ENCODE measurements at places on chromosomes 7 and 10.

- DNase-seq: no peak
Observed at GRCh38 chr7:124489082-124489819, 276.3 kb downstream of the GPR37 start.

DNA sequence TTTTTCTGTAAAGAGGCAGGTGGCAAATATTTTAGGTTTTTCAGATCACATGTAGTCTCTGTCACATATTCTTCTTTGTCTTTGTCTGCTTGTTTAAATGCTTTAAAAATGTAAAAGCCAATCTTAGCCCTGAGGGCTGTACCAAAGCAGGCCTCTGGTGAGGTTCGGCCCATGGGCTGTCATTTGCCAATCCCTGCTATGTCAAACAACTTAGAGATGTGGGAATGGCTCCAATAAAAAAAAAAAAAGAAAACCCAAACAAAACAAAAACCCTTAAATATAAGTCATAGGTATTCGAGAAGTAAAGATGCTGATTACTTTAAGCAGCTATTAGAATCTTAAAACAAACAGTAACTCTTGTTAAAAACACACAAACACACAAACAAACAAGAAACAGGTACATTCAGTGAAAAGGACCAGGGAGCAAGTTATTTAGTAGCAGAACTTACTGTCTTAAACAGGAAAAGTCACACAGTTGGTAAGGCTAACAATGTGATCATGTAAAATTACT, 61.4 kb upstream of the NAMPT start:
- no peak for DNase-seq

GRCh38 chr10:47336387-47337134, 11.6 kb upstream of the RBP3 start:
- peak; percentile 4 for DNase-seq

GRCh38 chr10:127148933-127149220, 47.5 kb downstream of the INSYN2A start:
- DNase-seq: peak; percentile 92

DNA sequence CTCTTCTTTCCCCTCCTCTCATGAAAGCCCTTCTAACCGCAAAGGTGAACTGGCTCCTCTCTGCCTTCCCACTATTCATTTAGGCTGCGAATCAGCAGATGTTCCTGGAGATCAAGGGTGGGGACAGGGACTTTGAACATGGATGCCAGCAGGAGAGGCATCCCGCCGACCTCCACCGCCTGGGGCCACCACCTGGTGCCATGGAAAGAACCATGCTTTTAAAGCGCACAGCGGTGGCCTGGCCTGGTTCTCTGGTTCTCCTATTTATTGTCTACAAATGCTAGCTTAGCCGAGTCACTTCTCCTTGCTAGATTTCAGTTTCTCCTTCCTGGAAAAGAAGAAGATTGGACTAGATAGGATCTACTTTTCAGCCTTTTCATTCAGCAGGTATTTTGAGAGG, 43.2 kb upstream of the KCNMA1 start:
- DNase-seq: no peak

DNA sequence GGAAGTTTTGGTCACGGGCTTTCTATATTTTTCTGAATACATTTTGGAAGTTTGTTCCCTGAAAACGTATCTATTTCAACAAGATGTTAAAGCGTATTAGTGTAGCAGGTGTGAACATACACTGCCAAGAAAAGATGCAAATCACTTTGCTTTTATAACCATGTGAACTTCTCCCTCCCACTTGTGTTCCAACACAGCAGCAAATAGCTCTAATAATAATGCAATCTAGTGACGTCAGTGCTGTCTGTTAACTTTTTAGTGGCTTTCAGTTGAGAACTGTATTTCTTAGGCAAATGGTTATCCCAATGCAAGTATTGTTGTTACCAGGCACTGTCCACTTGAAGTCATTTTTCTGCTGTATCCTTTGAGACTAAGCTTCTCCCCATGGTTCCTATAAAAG, 188.4 kb upstream of the IGFBP3 start:
- DNase-seq: no peak

- DNase-seq: no peak
Observed at GRCh38 chr10:1532636-1533035, 204.7 kb downstream of the ADARB2 start.

DNA sequence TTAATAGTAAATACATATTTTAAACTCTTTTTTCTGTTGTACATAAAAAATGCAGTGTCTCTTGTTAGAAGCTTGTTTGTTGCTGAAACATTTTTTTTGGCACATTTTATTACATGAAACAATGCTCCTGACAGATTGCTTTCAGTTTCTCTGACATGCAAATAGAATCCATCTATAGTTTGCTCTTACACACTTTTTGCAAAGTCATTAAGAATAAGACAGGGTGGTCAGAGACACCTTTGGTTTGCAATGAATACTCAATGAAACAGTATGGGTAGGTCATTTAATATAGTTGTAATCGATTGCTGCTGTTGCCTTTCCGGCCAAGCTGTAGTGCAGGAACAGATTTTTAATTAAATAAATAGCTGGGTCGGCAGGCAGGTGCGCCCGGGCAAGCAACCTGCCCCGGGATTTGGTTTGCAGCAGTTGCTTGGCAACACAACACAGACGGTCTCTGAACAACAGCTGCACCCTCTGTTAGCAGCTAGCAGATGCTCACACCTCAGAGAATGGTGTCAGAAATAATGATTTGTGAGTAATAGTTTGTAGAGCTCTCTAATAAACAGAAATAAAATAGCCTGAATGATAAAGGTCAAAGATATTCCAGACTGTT, 115.7 kb upstream of the CACNA2D1 start:
- no peak for DNase-seq

GRCh38 chr10:122508021-122508420, 46.7 kb downstream of the HTRA1 start:
- DNase-seq: no peak

DNA sequence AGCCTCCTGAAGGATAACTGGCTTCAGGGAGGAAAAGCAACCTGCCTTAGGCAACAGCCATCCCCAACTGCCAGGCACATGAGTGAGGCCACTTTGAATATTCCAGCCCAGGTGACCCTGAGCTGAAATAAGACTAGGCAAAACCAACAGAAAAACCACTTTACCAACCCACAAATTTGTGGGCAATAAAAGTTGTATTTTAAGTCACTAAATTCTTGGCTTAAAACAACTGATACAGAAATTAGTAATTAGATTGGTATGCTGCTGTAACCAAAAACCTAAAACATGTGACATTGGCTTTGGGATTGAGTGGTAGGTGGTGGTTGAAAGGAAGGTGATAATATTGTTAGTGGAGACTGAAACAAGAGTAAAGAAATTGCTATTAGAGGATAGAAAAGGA, 39.9 kb downstream of the ABCB4 start:
- peak; percentile 32 for DNase-seq

- peak; percentile 83 for DNase-seq
Observed at GRCh38 chr7:17546592-17546991, 248.1 kb downstream of the AHR start.

- DNase-seq: no peak
Observed at GRCh38 chr10:131833013-131833412, 67.8 kb upstream of the PPP2R2D start.

- DNase-seq: peak; percentile 74
Observed at GRCh38 chr10:90592638-90593302, 265.1 kb downstream of the HTR7 start.

DNA sequence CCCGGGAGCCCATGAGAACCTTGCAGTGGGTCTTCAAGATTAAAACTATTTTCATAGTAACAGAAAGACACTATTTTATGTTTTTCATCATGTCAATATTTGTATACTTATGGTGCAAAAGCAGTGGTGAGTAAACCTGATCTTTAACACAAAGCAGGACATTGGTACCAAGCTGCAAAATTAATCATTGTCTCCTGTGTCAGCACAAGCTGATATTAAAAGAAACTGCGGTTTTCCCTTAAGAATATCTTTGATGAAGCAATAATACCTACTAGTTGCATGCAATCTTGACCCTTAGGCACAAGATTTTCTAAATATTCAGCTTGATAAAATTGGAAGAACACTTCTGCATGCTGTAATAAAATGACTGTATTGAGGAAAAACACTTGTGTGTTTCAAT, 121.7 kb downstream of the MDFIC start:
- DNase-seq: no peak

- DNase-seq: no peak
Observed at GRCh38 chr7:3338161-3338560, 37.1 kb downstream of the SDK1 start.

- no peak for DNase-seq
Observed at GRCh38 chr10:76711222-76711997, 926.2 kb downstream of the KCNMA1 start.

DNA sequence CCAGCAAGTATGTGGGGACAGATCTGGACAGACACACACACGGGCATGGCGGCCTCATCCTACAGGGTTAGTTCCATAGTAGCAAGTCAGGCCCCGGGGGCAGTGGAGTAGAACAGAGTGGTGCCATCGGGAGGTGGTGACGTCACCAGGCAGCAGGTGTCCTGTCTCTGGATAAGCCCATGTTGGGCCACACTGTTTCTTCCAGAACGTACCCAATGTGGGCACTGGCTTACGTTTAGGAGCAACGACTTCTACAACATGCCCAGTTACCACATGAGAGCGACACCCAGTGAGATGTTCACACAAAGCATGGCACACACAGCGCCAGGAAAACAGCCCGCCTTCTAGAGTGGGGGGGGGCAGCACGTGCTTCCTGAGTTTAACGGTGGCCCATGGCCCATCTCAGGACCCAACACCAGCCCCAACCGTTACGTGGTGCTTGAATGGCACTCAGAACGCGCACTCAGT, 67.8 kb downstream of the CTBP2 start:
- no peak for DNase-seq

- DNase-seq: no peak
Observed at GRCh38 chr7:91411060-91411459, 146.8 kb downstream of the FZD1 start.

Measured in fibroblast of upper back skin (primary cell).